Right ventricle myocardium superior (tissue), 1 donor: ENCODE measurements at places on chromosomes 2 and 18. TPM values are rescaled to one million over a fixed set of nuclear protein-coding genes. Genes with fewer than 3 reads are reported as not detected.

DNA sequence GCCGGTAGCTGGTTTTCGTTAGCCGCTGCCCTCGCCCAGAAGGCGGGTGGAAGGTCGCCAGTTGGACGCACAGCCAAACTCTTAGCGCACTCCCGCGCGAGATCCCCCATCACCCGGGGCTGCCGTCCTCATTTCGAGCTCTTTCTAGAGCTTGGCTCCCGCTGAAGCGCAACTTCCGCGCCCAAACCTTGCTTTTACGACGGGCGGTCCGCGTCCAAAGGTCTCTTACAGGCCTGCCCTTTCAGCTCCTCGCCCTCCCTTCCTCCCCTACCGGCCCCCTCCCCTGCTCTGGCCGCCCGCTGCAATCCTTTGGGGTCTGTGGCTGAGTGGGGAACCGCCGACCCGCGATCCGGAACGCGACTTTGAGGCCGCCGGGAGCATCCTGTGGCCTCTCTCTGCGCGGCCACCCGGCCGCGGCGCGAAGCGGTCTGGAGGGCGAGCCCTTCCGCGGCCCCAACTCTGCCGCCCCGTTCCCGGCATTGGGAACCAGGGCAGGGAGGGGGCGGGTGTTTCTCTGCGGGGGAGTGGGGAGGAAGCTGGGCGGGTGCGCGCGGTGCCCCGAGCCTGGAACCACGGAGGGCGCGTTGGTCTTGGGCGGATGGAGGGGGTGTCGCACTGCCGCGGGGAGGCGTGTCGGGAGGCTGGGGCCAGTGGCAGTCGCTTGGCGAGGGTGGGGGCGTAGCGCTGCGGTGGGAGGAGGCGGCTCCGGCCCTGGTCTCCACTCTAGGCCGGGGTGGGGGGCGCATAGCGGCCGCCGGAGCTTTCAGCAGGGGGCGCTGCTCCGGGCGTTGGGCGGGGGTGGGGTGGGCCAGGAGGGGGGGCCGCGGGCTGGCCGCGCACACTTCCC, at the start of gene GDF7:
Gene GDF7 (plus strand): TSS at position 841 of the 847 bp plus-strand sequence. CDS start 96 bp downstream, outside the sequence.
- DNase-seq, result peak; percentile 46

GRCh38 chr2:76083248-76083647, 372.5 kb upstream of the GCFC2 start:
- no peak for DNase-seq

GRCh38 chr2:69034122-69034521, 21.1 kb downstream of the ANTXR1 start:
- DNase-seq, result no peak

TMEM198 gene
- total RNA-seq, result 2.6 TPM

- DNase-seq, result no peak
These were observed 58.9 kb upstream of the STON1 start for GRCh38 chr2:48471048-48471474.

- no peak for DNase-seq
These were observed 64.0 kb downstream of the PMS1 start for GRCh38 chr2:189848276-189848675.

UGT1A8 gene
- not detected for total RNA-seq

- DNase-seq, result no peak
These were observed 157.6 kb upstream of the NRP2 start for GRCh38 chr2:205524656-205525055.

RPRD1A gene
- 47.7 TPM for total RNA-seq

SLC30A3 gene
- total RNA-seq, result 10.4 TPM

DNA sequence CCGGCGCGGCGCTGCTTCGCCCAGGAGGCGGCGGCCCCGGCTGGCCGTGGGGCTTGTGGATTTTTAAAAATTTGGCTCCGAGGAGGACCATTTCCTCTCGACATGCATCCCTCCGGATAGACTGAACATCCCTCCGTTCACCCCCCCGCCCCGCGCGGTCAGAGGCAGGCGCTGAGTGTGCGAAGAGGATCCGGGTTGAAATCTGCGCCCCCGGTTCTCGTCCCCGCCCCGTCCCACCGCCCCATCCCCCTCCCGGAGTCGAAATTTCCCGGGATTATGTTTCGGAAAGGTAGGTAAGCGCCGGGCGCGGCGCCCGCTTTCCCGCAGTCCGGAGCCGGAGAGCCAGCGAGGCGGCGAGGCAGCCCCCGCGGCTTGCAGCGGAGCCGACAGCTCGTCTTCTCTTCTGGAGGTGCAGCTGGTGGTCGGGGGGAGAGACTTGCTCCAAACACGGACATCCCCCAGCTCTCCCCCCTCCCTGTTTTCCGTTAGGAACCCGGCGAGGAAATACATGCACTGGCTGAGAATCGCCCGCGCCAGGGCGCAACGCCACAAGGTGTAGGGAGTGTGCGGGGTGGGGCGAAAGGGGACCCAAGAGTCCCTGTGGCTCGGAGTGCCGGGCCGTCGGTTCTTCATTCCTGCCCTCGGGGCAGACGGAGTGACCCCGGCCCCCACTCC, at the start of gene PRKCE:
Gene PRKCE (plus strand): TSS at position 261 of the 675 bp plus-strand sequence.
- peak; percentile 78 for DNase-seq

DNA sequence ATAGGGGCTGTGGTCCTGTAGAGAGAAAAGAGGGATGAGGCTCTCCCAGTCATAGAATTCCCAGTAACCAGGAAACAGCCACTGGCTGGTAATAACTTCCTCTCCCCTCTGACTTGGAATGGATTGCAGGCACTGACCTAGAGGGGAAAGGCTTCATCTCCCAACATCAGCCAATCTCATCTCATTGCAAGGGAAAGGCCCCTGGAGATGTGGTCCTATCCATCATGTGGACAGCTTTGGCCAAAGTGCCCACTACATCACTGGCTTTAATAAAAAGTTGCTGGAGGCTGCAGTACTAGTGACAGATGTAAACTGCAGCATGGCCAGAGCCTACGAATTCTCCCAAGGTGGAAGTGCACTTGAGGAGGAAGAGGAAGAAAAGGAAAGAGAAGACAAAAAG, 820.5 kb upstream of the CELF4 start:
- no peak for DNase-seq

DNA sequence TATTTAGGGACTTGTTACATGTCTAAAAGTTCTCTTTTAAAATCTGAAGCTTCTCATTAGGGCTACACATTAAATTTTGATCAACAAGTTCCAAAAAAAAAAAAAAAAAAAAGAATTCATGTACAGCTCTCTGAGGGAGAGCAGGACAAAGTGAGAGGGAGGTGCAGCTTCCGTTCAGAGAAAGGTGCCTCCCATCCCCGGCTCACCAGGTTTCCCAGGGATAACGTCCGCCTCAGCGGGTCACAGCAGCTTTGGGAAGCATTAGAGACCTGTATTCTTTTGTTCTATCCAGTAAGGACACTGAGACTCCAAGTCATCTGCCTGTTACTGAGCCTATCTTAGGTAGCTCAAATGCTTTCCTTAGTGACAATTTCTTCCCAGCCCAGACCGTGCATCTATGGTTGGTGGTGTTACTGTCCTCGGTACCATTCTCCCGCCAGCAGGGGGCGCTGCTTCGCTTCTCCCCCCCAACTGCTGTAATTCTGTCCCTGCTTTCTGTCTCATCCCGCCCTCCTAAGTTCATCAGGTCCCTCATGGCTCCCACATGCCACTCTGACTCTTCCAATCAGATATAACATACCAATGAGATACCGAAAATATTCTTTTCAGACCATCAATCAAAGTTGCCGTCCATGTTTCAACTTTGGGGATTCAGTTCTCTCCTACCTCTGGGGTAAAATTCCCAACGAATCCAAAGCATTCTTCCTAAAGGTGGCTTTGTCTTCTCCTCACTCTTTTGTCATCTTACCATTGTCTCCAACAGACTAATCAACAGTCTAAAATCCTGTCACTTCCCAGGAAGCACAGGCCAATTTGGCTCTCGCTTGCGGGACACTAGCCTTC, 466.5 kb downstream of the METTL4 start:
- peak; percentile 57 for DNase-seq

DNA sequence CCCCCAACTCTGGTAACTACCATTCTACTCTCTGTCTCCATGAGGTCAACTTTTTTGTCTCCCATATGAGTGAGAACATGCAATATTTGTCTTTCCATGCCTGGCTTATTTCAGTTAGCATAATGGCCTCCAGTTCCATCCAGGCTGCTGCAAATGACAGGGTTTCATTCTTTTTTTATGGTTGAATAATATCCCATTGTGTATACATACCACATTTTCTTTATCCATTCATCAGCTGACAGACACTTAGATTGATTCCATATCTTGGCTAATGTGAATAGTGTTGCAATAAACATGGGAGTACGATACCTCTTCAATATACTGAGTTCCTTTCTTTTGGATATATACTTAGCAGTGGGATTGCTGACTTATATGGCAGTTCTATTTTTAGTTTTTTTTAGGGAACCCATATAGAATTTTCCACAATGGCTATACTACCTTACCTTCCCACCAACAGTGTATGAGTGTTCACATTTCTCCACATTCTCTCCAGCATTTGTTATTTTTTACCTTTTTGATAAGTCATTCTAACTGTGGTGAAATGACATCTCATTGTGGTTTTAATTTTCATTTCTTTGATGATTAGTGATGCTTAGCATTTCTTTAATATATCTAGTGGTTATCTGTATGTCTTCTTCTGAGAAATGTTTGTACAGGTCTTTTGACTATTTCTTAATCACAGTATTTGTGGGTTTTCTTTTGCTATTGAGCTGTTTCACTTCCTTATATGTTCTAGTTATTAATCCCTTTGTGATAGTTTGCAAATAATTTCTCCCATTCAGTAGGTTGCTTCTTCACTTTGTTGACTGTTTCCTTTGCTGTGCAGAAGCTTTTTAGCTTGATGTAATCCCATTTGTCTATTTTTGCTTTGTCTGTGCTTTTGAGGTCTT, 112.2 kb downstream of the SRBD1 start:
- no peak for DNase-seq

ARHGEF4 gene
- total RNA-seq, result 5.1 TPM

DNA sequence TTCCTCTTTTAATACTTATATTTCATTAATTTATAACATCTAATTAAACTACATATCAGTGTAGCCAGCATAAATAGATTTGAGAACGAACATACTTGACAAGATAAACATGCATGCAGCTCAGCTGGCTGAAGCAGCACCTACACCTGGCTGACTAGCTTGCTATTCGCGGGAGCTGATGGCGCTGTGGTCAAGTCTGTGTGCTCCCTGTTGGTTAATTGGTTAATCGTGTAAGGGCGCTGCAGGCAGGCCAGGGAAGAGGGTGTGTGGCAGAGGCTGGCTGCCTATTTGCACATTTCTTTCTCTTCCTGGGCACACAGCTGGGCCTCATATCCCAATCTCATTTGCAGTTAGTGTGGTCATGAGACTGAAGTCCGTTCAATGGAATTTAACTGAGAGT, 14.5 kb upstream of the VWA3B start:
- DNase-seq, result no peak

GRCh38 chr18:56067969-56068671, 480.1 kb upstream of the TCF4 start:
- DNase-seq, result no peak

DNA sequence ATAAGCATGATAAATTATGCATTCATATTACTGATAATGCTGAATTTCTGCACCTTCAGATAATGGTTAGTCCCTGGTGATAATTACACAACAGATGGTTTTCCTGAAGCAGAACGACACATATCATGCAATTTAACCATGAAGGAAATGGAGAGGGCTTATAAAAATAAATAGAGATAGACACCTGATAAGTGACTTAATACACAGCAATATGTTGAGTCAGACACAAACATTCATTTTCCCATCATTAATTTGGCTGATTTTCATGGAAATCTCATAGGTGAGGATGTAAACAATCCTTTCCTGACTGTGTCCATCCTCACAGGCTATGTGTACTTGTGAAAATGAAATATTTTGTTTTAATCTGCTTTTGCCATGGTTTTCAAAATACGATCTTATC, 36.9 kb upstream of the DSEL start:
- no peak for DNase-seq

DNA sequence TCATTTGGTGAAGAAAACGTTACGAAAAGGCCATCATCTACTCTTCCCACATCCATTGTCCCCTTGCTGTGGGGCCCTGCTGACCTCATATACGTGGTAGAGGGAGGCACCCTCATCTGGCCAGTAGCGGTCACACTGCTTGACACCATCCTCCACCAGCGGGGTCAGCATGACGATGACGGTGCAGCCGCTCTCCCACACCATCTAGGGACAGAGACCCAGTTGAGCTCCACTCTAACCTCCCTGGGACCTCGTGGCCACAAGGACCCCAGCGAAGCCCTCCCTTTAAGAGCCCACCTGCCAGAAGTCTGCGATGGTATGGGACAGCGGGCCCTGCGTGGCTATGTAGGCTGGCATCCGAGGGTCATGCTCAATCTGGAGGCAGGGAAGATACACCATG, 13.1 kb downstream of the PTPRN start:
- DNase-seq, result no peak

MC5R gene
- not detected for total RNA-seq

DNA sequence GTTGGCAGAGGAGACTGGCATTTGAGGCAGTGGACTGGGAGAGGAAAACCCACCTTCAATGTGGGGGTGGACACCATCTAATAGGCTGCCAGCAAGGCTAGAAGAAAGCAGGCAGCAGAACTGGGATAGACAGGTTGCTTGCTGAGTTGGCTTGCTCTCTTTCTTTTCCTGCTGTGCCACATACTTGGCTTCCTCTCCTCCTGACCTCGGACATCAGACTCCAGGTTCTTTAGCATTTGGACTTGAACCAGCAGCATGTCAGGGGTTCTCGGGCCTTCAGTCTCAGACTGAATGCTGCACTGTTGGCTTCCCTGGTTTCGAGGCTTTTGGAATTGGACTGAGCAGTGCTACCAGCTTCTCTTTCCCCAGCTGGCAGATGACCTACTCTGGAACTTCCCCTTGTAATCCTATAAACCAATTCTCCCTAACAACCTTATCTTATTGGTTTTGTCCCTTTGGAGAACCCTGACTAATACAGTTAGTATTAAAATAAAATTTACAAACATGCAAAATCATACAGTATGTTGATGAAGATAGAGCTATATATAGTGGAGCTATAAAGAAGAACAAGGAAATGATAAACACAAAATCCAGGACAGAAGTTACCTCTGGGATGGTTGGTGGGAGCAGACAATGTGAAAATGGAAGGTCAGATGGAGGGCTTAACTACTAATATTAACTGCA, 15.9 kb downstream of the DSEL start:
- no peak for DNase-seq

PPP1R1C gene
- total RNA-seq, result 21.4 TPM

GRCh38 chr2:42238644-42239288, 69.6 kb downstream of the EML4 start:
- DNase-seq, result no peak

DNAJB2 gene
- 83.3 TPM for total RNA-seq

DNA sequence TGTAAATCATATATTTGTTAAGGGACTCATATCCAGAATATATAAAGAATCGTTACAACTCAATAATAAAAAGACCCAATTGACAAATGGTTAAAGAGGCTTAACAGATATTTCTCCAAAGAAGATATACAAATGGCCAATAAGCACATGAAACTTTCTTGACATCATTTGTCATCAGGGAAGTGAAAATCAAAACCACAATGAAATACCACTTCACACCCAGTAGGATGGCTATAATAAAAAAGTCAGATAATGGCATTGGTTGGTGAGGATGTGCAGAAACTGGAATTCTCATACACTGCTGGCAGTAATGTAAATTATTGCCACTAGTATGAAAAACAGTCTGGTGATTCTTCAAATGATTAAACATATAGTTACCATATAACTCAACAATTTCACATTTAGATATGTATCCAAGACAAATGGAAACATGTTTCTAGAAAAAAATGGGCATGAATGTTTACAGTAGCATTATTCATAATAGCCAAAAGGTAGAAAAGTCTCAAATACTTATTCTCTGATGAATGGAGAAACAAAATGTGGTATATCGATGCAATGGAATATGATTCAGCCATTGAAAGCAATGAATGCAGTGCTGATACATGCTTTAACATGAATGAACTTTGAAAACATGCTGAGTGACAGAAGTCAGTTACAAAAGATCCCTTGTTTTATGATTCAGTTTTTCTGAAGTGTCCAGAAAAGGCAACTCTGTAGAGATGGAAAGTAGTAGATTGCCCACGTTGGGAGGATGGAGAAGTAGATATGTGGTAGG, 304.6 kb upstream of the ZEB2 start:
- DNase-seq, result no peak
